ENCODE measurements at places on chromosomes 13 and 19.

DNA sequence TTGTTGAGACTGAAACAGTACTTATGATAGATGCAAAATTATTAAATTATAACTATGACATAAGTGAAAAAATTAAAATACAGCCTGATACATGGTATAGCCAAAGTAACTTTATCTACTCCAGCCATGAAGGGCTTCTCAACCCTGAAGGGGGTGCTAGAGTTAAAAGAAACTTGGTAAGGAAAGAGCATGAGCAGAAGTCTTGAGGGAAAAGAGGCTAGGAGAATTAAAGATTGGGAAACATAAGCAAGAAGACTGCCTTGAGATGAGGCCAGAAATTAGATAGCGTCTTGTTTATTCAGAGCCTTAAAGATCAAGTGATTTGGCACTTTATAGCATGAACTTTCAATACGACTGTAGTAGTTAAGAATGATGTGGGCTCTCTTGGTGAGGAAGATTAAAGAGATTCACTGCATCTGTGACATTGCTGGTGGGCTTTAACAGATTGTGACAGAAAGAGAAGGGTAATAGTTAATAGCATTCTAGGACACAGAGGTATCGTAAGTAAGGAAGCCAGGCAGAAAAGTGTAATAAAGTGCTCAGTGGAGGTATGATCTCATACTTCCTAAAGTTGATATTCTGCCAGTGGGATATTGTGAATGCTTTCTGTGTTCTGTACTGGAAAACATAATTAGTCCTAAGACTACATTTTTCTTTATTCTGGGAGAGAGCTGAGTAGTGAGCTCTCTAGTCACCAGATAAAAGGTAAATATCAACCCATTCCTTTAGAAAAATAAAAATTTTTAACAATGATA is 385.4 kb upstream of the PRR20A start:
- DNase-seq, result no peak

GRCh38 chr19:54248016-54248601 is 5.5 kb upstream of the LILRA6 start:
- peak; percentile 68 for DNase-seq

DNA sequence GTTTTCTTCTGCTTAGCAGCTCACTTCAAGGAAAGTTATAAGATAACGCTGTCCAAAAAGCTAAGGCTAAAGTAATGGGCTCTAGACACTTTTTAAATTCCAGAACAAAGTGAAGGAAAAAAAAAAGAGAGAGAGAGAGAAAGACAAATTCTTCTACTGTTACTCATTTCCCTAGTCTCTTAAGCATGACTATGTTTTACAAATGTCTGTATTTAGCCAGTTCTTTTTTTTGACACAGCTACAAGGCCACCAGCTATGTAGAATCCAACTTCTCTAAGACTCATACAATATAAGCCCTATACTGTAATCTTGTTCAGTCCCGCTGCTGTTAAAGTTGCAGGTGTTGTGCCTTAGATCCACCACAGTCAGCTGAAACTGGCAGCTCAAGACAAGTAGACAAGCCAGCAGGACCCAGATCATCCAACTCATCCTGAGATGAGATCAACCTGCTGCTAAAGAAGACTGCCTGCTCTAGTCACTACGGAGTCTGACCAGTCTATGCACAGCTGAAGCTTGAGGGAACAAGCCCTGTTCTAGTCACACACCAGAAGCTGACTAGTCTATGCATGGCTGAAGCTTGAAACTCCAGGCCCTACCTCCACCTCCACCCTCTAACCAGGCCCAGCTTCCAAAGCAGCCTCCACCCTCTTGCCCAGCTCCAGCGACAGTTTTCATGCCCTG is 10.3 kb upstream of the ZNF83 start:
- no peak for DNase-seq

DNA sequence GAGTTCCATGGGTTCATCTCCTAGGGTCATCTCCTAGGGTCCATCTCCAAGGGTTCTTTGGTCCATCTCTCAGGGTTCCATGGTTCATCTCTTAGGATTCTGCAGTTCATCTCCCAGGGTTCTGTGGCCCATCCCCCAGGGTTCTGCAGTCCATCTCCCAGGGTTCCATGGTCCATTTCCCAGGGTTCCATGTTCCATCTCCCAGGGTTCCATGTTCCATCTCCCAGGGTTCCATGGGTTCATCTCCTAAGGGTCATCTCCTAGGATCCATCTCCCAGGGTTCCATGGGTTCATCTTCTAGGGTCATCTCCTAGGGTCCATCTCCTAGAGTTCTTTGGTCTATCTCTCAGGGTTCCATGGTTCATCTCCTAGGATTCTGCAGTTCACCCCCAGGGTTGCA is 4.9 kb downstream of the TMEM59L start:
- no peak for DNase-seq

- DNase-seq, result no peak
These were observed 23.3 kb downstream of the MIPEP start for GRCh38 chr13:23865906-23866305.

DNA sequence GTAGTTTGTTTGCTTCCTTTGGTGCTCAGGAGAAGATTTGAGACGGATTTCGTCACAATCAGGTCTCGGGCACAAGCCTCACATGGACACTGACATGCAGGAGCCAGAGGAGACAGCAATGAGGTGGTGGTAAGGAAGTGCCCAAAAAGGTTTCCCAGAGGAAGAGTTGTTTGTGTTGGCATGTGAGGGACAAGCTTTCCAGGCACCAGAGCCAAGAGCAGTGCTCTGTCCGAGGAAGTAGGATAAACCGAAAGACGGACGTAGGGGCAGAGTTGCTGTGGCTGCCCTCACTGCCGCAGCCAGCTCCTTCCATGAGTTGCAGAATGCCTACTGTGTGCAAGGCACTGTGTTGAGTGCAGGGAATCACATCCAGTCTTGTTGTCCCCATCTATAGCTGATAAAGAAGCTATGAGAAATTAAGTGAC is 27.7 kb downstream of the SAE1 start:
- no peak for DNase-seq

DNA sequence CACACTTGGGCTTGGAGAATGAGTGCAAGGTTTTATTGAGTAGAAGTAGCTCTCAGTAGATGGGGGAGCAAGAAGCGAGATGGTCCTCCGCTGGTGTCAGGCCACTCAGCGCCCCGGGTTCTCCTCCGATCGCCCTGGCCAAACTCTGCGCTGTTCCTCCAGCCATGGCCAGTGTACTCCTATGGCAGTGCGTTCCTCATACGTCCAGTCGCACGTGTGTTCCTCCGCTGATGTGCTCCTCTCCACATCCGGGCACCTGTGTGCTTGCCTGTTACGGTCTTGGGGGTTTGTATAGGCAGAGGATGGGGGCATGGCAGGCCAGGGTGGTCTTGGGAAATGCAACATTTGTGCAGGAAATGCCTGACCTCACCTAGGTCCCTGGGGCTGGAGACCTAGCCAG is 1899.4 kb downstream of the PCDH9 start:
- DNase-seq, result no peak

DNA sequence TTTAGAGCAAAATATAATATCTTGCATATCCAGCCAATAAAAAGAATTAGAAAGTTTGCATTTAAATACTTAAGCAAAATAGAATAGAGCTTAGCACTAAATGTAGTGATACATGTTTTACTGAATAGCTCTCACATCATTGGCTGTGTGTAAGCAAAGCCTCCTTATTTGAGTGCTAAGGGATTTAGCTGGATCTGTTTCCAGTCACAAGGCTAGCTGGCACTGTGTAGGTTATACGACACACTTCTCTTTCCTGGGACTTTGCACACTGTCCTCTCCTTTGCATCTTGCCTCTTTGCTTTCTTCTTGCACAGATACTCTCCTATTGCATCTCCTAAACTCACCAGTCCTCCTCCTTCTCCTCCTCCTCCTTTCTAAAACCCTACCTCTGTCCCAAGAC is 423.8 kb downstream of the KLF5 start:
- DNase-seq, result no peak

- DNase-seq, result no peak
These were observed 5.8 kb upstream of the POMP start for GRCh38 chr13:28653111-28653510.

- no peak for DNase-seq
These were observed 51.6 kb downstream of the TMEM255B start for GRCh38 chr13:113810640-113811039.

GRCh38 chr13:76383676-76384461 is 502.3 kb downstream of the KCTD12 start:
- DNase-seq, result no peak

All from stimulated activated CD4-positive, alpha-beta T cell treated with anti-CD3 and anti-CD28 coated beads, Interleukin-15, amount 100 ng/mL, for 24 hours (primary cell).